ENCODE measurements at places on chromosomes 13 and 19.

DNA sequence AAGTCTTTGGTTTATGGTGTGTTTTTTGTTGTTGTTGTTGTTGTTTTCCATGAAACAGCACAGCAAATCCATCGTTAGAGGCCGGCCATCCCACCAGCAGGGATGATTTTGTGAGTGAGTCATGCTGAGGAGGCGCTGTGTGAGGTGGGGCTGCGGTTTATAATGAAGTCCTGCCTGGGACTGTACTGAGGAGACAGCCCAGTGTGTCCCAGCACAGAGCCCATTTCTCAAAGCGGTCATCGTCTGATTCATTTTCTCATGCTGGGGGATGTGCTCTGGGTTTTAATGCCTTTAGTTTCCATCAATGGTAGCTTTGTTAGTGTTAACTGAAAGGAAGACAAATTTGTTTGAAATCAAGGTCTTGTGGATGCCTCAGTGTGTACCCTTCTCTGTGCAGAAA is 129.3 kb upstream of the SERP2 start:
- DNase-seq = no peak

GRCh38 chr19:33685541-33685940 is 63.8 kb downstream of the CHST8 start:
- no peak for DNase-seq

- no peak for DNase-seq
Measured at GRCh38 chr13:50629966-50630365, 213.5 kb downstream of the DLEU7 start.

DNA sequence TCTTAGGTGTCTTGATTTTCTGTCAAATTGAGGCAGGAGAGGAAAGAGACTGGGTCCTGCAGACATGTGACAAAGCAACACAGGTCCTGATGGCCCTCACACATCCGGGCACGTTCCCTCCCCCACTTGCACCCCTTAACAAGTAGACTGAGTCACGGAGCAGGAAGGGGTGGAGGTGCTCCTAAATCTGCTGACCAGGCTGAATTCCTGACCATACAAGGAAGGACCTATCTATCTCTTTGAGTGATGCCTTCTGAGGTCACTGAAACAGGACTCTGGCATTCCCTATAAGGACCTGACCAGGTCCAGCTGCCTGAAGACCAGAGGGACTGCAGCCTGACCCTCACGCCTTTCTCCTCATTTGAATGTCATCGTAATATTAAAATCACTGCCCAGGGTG is 250.3 kb downstream of the COL4A1 start:
- no peak for DNase-seq

Measured in stimulated activated CD4-positive, alpha-beta T cell treated with anti-CD3 and anti-CD28 coated beads, TNF-alpha, amount 100 ng/mL, for 4 hours (primary cell).